Tongue (tissue), 3 donors: ENCODE measurements at places on chromosomes 13 and 19. TPM values are rescaled to one million over a fixed set of nuclear protein-coding genes. Genes with fewer than 3 reads are reported as not detected.

DNA sequence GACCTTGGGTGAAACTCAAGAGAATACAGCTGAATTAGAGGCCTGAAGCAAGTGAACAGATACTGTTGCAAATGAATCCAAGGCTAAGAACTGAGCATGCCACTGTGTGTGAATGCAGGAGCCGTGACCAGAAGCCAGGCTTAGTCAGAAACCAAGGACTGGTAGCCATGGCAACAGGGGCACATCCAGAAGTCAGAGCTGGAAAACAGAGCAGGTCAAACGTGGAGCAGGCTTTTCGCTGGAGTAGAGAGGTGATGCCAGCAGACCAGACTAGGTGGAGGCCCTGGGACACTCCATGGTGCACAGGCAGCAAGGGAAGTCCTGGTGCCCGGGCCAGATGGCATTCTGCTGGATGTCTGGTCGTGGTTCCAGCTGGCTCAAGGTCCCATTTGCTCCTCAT, 564.1 kb downstream of the PCDH9 start:
- peak; percentile 19 for DNase-seq

- no peak for DNase-seq
Measured at GRCh38 chr19:57815247-57816075, 748 bp upstream of the ZNF552 start.

SLC25A41 gene
- 0.41 TPM for total RNA-seq

PRODH2 gene
- not detected for total RNA-seq

GRCh38 chr19:33499671-33500506, 21.7 kb downstream of the PEPD start:
- DNase-seq: no peak

GRCh38 chr13:71871844-71872243, 4.8 kb upstream of the DACH1 start:
- DNase-seq: no peak
